ENCODE measurements at places on chromosomes 4 and X.

- no peak for DNase-seq
These were observed 100.6 kb downstream of the AKAP4 start for GRCh38 chrX:50100188-50100587.

DNA sequence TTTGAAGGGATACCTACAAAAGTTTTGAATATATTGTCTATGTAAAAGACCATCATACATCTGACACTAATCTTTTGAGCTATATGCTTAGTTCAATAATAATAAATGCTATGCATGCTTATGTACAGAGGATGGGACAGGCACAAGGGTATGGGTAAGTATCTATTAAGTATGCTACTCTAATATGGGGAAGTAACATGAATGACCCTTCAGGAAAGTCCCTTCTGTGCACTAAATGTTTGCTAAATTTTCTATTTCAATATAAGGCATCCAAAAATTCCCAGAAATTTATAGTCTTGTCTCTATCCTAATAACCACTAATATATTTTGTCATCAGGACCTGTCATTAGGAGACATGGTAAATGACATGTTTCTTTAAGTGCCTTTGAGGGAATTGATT, 19.0 kb downstream of the ATP8A1 start:
- no peak for DNase-seq

DNA sequence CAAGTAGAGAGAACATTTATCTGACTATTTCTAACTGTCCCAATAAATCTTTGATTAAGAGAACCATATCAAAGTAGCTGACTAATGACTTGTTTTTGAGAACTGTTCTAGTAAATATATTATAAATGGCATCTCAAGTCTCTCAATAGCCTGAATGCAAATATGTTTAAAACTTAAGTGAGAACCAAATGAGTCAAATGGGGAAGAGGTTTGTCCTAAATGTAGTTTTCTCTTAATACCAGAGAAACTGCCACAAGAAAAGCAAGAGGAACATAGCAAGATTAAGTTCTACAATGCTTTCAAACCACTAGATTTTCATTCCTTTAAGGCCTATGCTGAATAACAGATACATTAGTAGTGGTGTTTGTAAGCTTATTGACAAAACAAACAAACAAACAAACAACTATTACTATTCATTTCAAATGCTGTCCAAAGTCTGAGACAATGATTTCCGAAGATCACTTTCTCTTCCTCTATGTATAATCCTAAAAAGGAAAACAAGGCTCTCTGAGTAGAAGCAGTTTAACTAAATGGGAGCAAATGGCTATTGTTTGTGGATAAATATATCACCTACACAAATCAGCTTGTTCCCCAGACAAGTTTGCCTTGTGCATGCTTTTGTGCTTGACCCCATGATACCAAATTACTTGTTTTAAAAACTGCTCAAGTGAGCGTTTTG, 408.4 kb upstream of the EMCN start:
- no peak for DNase-seq

DNA sequence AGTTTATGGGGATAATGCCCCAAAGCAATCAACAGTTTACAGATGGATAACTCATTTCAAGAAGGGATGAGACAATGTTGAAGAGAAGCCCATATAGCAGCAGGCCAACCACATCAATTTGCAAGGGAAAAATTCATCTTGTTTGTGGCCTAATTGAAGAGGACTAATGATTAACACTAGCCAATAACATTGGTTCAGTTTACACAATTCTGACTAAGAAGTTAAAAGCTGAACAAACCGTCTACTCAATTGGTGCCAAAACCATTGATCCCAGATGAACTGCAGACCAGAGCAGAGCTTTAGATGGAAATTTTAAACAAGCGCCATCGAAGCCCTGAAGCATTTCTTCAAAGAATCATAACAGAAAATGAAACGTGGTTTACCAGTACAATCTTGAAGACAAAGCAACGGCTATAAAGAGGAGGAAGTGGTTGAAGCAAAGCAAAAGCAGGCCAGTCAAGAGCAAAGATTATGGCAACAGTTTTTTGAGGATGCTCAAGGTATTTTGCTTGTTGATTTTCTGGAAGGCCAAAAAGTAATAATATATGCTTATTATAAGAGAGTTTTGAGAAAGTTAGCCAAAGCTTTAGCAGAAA, 20.5 kb upstream of the BLTP1 start:
- DNase-seq: no peak

GRCh38 chr4:133263104-133263503, 114.0 kb downstream of the PCDH10 start:
- no peak for DNase-seq

DNA sequence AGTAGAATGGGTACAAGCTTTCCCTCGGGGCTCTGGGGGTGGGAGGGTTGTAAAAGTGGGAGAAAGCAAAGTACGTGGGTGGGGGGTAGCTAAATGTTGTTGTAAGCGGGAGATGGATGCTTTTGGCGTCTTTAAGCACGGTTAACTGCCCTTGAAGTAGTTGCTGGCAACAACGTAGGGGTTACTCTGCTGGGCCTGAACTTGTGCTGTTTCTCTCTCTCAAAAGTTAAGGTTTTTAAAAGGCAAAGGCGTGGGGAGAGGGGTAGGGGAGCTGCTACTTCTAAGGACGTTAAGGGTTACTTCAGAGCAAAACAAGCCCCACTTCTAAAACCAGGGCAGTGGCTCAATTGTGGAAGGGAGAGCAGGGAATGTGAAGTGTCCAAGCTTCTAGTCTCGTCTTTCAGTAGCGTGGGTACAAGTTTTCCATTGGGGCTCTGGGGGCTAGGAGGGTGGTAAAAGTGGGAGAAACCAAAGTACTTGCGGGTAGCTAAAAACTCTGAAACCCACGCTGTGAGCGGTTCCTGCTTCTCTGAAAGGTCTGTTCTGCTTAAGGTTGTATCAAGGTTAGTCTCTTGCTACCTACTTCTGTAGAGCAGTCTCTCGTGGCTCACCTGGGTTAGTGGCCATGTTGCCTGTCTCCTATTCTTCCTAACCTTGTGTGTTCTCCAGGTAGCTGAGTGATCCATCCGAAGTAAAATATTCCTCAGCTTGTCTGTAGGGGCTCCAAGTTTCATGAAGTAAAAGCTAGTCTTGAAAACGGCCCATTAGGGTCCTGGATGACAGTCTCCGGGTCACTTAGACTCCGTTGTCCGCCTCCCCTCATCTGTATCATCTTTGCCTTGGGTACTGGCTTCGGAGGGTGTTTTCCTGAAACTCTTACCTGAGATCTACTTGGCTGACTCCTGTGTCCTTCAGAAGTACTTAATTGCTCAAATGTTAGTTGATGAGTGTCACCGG, 1.7 kb upstream of the WDR1 start:
- DNase-seq: no peak

GRCh38 chr4:41069838-41070237, 144.5 kb downstream of the APBB2 start:
- no peak for DNase-seq

- no peak for DNase-seq
These were observed 273.3 kb upstream of the FAT4 start for GRCh38 chr4:125041372-125041930.

DNA sequence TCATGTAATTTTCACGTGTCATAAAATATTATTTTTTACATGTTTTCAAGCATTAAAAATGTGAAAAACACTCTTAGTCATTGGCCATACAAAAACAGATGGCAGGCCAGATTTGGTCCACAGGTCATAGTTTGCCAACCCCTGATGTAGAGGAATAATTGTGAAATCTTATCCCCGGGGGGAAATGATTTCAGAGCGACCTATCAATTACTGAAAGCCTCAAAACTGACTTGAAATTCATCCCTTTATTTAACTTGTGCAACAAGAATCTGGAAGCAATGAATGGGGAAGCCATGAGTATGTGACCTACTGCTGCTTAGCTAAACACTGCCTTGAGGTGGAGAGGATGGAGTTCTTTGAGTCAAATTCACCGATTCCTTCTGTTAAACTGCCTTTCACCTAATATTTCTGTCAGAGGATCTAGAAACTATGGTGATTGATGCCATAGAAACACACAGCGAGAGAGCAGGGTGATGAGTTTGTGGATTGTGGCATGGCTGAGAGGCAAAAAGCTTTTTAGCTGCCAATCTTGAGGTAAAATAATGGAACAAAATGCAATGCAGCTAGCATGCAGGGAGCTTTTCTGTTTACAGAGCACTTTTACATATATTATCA, 30.3 kb upstream of the BRS3 start:
- DNase-seq: no peak

GRCh38 chrX:135651647-135652295, 61.7 kb upstream of the CT45A1 start:
- no peak for DNase-seq

DNA sequence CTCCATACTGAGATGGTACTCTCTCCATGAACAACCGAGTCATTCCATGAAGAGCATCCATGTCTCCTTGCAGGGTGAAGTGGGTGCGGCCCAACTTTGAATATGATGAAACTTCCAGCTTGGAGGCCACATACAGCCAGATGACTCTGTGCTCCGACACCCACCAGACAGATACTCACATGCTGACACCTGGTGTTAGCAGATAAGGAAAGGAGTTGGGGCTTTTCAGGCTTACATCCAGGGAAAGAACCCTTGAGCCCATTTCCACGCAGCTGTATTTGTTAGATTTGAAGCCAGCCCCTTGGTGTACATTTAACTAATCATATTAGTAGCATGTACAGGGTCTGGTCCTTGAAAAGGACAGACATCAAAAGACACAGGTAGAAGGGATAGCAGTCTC, 62.1 kb upstream of the PRRG3 start:
- DNase-seq: no peak

DNA sequence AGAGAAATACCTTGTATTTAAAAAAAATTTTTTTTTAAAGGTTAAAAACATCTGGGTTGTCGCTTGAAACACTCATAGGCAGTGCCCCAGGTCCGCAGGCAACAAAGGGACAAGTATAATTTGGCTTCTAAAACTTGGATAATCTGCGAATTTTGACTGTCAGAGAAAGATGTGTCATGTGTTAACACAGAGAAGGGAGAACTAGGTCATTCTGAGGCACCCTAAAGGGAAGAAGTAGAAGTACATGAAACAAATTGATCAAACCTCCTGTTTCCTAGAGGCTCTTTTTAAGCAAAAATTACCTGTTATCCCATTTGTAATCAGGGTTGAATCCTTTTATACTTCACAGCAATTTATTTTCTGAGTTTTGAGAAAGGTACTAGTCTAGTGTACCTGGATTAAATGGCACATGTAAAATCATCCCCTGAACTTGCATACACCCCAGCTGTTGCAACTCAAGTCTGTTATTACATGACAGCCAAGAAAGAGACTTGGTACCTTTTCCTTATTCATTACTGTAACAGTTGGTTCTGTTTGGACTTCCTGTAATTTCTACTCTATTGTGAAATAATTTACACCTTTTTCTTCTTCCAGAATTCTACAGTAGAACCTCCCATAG, 1.7 kb downstream of the SRD5A3 start:
- no peak for DNase-seq

GRCh38 chr4:87103691-87104187, 116.7 kb downstream of the KLHL8 start:
- DNase-seq: no peak

- no peak for DNase-seq
These were observed 11.8 kb upstream of the ELF2 start for GRCh38 chr4:139188648-139189416.

DNA sequence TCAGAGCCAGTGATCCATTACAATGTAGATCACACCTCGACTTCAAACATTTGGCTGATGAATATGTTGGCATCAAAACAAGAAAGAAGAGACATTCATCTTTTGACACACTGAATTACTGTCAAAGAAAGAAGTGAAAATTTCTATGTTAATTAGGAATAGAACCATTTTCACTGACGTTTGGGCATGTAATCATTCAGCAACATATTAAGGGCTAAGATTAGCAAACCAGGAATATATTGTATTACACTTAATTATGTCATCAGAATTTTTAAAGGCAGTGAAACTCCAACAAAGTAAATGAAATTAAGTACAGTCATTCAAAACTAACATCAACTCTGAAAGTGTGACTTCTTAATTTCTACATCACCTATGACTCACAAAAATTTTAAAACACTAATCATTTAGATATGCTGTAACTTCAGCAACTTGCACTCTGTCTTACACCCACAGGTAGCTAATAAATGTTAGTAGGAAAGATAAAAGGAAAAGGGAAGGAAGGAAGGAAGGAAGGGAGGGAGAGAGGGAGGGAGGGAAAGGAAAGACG, 1.4 kb upstream of the SMR3A start:
- no peak for DNase-seq

GRCh38 chr4:141804836-141805235, 168.5 kb downstream of the IL15 start:
- DNase-seq: no peak

DNA sequence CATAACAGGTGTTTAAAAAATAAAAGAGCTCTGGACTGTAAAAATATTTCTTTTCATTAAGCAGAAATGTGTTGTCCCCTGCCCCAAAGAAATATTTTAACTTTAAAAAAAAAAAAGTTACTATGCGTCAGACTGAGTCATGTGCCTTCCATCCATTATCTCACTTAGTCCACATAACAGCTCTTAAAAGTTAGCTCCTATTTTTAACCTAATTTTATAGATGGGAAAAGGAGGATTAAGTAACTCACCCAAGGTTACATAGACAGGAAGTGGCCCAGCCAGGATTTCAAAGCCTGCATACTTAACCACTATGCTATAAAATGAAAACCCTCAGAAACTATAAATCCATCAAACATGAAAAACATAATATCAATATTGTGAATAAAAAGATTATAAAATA, 97.7 kb downstream of the MANBA start:
- no peak for DNase-seq

DNA sequence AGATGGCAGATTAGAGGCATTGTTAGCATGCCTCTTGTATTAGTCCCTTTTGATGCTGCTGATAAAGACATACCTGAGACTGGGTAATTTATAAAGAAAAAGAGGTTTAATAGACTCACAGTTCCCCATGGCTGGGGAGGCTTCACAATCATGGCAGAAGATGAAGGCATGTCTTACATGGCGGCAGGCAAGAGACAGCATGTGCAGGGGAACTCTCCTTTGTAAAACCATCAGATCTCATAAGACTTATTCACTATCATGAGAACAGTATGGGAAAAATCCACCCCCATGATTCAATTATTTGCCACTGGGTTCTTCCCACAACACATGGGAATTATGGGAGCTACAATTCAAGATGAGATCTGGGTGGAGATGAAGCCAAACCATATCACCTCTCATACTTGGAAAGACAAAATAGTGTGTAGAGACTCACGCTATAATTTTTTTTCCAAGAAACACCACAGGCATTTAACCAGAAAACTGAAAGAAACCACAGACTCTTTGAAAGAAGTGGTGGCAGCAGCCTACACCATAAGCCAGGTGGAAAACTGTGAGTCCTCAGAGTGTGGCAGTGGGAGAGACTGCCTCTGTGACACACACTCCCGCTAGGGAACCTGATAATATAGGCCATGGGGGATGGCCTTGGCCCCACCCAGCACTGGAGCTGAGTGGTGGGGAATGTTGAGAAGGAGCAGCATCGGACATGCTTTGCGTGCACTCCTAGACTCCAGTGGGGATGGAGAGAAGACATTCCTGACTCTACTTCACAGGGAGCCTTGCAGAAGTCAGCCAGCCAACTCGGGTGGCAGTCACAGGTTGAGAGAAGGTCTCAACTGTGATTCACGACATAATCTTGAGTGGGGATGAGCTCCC, 51.5 kb downstream of the SLC2A9 start:
- DNase-seq: no peak

- no peak for DNase-seq
These were observed 63.4 kb upstream of the S100G start for GRCh38 chrX:16586377-16587112.

Measured in activated T-helper 1 cell treated with anti-CD3 and anti-CD28 coated beads, Interleukin-2, amount 50 U/mL, for 16 hours (primary cell).